A549 treated with DMSO at 1 μM for 4 hours (cell line): ENCODE measurements at places on chromosomes 2 and 18. TPM values are rescaled to one million over a fixed set of nuclear protein-coding genes. Genes with fewer than 3 reads are reported as not detected.

Gene PLA2R1
- 1.8 to 3.8 TPM (median 2.5 TPM) in 5 replicates for total RNA-seq

Gene UGT1A8
- total RNA-seq = 0.08 to 0.26 TPM in 2 of 5 replicates, not detected in the others

Gene GPBAR1
- 0.07 to 0.23 TPM (median 0.15 TPM) in 5 replicates for total RNA-seq

Gene FRZB
- 0.07 to 0.09 TPM in 2 of 5 replicates, not detected in the others for total RNA-seq

Gene FSHR
- total RNA-seq = not detected in 5 replicates

Gene CABLES1
- total RNA-seq = 11.3 to 14.6 TPM (median 12.6 TPM) in 5 replicates

Gene LIMS3
- not detected in 5 replicates for total RNA-seq

Gene XIRP2
- not detected in 5 replicates for total RNA-seq

Gene MORN2
- 36.8 to 51.2 TPM (median 43.1 TPM) in 5 replicates for total RNA-seq

Gene TRIM43
- 0.05 TPM in 1 of 5 replicates, not detected in the others for total RNA-seq

Gene SCN3A
- total RNA-seq = 0.01 to 0.07 TPM in 2 of 5 replicates, not detected in the others

Gene COL3A1
- 0.22 to 0.26 TPM (median 0.25 TPM) in 5 replicates for total RNA-seq

Gene PPIL3
- 20.1 to 30.1 TPM (median 25.7 TPM) in 5 replicates for total RNA-seq

Gene FEV
- not detected in 5 replicates for total RNA-seq

Gene PROKR1
- 0.02 to 0.04 TPM in 2 of 5 replicates, not detected in the others for total RNA-seq

Gene SLC23A3
- 0.57 to 1.4 TPM (median 0.70 TPM) in 5 replicates for total RNA-seq

Gene CRYGC
- not detected in 5 replicates for total RNA-seq

Gene AQP12A
- total RNA-seq = not detected in 5 replicates

Gene FARP2
- total RNA-seq = 26.2 to 37.1 TPM (median 30.4 TPM) in 5 replicates

Gene TUBA3E
- total RNA-seq = not detected in 5 replicates

Gene DSC3
- 1.6 to 2.5 TPM (median 1.8 TPM) in 5 replicates for total RNA-seq

Gene POTEI
- 0.01 TPM in 1 of 5 replicates, not detected in the others for total RNA-seq

Gene ASXL3
- not detected in 5 replicates for total RNA-seq

Gene EMILIN2
- 8.7 to 13.8 TPM (median 12.0 TPM) in 5 replicates for total RNA-seq

Gene GNAL
- 6.7 to 7.8 TPM (median 6.8 TPM) in 5 replicates for total RNA-seq

Gene CD226
- total RNA-seq = 0.02 to 0.17 TPM (median 0.07 TPM) in 5 replicates

Gene IL36G
- not detected in 5 replicates for total RNA-seq

Gene SERPINB10
- 0.22 TPM in 1 of 5 replicates, not detected in the others for total RNA-seq

Gene KCNG2
- not detected in 5 replicates for total RNA-seq

Gene DNAH6
- total RNA-seq = 0.01 to 0.06 TPM (median 0.02 TPM) in 5 replicates

Gene CLEC4F
- not detected in 5 replicates for total RNA-seq

Gene CDCA7
- 42.5 to 53.7 TPM (median 47.0 TPM) in 5 replicates for total RNA-seq

Gene PAIP2B
- total RNA-seq = 0.24 to 0.44 TPM (median 0.43 TPM) in 5 replicates

Gene DNAJC5G
- not detected in 5 replicates for total RNA-seq

Gene APCDD1
- not detected in 5 replicates for total RNA-seq

Gene SH2D6
- 0.60 to 1.2 TPM (median 0.83 TPM) in 5 replicates for total RNA-seq

Gene C1GALT1C1L
- total RNA-seq = 1.7 to 2.3 TPM (median 2.1 TPM) in 5 replicates

Gene CNGA3
- total RNA-seq = 0.03 TPM in 1 of 5 replicates, not detected in the others

Gene SLC9A2
- total RNA-seq = 2.7 to 4.3 TPM (median 3.6 TPM) in 5 replicates

Gene CLIP4
- 22.4 to 33.0 TPM (median 30.0 TPM) in 5 replicates for total RNA-seq

Gene RBKS
- total RNA-seq = 6.5 to 8.8 TPM (median 7.3 TPM) in 5 replicates

Gene NEU4
- 0.18 to 0.50 TPM (median 0.26 TPM) in 4 of 5 replicates, not detected in the other for total RNA-seq

Gene PSTPIP2
- 0.24 to 0.39 TPM (median 0.28 TPM) in 5 replicates for total RNA-seq

Gene STRADB
- 19.9 to 24.3 TPM (median 23.2 TPM) in 5 replicates for total RNA-seq

Gene ZAP70
- total RNA-seq = 0.05 to 0.10 TPM in 2 of 5 replicates, not detected in the others

Gene KIAA2012
- not detected in 5 replicates for total RNA-seq

Gene AGXT
- not detected in 5 replicates for total RNA-seq

Gene EGR4
- total RNA-seq = 0.11 to 0.32 TPM (median 0.25 TPM) in 5 replicates
